Daoy (cell line): ENCODE measurements at places on chromosomes 12 and 14. TPM values are rescaled to one million over a fixed set of nuclear protein-coding genes. Genes with fewer than 3 reads are reported as not detected.

The SERPINA9 gene
- 0.11 TPM in 1 of 2 replicates, not detected in the other for total RNA-seq

The LIN7A gene
- 0.12 and 1.3 TPM in 2 replicates for total RNA-seq

The RGS6 gene
- total RNA-seq: not detected in 2 replicates

The FNTB gene
- 13.8 and 15.8 TPM in 2 replicates for total RNA-seq

The SOX5 gene
- total RNA-seq: 1.0 and 2.0 TPM in 2 replicates
